ENCODE measurements at places on chromosomes 5 and 9.

- DNase-seq, result no peak
Measured at GRCh38 chr5:100840789-100841188, 62.3 kb downstream of the ST8SIA4 start.

DNA sequence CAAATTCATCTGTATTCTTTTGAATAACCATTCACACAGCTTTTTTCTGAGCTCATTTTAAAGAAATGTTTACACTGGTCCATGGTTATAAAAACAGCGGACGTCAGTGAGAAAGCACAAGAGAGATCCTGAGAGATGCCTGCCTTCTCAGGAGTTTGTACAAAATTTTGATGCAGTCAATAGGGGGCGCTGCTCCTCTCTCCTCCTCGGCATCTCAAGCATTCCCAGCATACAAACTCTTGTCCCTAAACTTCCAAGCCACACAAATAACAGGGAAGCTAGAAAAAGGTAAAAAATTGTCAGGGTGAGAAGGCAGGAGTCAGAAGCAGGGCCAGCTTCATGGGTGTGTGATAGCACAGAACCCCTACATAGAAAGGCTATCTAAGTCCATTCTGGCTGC, 11.2 kb upstream of the CCDC152 start:
- no peak for DNase-seq

GRCh38 chr9:126626127-126626925, 12.6 kb downstream of the LMX1B start:
- no peak for DNase-seq

- no peak for DNase-seq
Measured at GRCh38 chr9:24385077-24385476, 160.6 kb downstream of the IZUMO3 start.

DNA sequence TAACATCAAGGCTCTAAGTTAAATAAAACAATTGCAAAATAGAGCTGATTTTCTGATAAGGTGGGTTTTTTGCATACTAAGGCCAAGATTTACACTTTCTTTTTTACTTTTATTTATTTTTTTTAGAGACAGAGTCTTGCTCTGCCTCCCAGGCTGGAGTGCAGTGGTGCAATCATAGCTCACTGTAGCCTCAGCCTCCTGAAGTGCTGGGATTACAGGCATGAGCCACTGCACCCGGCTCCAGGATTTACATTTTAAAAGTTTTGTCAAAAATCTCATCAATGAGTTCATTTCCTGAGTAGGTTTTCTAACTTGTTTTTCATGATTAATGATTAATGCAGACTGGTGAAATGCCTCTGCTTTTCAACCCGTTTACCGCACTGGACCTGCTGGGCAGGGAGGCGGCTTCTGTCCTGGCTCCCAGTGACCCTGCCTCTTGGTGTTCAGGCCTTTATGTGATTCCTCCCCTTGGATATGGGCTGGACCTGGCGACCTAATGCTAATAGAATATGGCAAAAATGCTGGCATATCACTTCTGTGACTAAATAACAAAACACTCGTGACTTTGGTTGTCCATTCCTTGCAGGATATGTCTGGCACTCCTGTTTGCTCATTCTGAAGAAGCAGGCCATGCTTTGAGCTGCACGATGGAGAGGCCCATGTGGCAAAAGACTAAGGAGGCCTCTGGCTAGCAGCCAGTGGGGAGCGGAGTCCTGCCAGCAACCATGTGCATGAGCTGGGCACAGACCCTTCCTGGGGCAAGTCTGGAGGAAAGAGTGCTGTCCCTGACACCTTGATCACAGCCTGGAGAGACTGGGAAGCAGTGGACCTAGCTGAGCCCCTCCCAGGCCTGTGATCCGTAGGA, 72.2 kb upstream of the PTCH1 start:
- DNase-seq, result no peak

Data from AG09319 (cell line).